ENCODE measurements at places on chromosomes 1 and 21.

DNA sequence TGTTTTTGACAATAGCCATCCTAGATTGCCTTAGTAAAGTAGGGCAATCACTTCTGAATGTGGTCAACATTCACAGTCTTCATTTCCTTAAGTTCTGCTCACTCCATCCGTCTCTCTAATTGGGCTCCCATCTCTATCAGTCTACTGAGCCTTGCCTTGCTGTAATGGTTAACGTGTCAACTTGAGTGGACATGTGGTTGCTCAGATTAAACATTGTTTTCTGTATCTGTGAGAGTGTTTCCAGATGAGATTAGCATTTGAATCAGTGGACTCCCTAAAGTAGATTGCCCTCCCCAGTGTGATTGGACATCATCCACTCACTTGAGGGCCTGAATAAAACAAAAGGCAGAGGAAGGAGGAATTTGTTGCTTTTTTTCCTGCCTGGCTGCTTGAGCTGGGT lies 26.4 kb downstream of the C1orf216 start:
- no peak for DNase-seq

DNA sequence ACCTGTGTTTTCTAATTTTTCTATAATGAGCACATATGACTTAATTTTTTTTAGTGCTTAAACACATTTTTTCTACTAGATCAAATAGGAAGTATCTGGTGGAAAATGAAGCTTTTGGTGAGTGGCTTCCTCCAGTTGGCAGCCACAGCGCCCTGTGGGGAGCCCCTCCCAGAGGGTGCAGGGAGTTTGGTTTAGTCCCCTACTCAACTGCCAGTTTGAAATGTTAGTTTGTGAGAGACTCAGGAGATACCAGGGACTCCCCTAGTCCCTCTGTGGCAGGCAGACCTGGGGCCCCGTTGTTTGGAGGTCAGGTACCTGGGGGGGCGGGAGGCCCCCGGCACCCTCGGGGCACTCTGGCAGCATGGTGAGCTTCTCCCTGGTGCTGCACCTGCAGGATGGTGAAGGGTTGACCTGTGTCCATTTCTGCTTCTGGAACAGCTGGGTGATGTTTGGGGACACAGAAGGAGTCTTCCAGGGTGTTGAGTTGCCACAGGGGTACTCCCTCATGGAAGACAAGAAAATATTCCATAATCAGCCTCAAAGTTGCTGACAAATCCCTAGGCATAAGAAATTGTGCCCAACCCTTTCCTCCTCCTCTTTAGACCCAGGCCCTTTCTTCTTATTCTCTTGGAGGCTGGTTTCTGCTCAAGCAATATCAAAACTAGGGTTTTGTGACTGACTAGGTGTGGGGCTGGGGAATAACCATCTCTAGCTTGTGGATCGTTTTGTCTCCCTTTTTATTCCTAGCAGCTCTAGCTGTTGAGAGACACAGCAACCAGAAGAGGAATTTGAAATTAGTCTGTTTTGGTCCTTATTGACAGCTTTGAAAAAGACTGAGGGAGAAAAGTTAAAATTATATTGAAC lies 91.6 kb downstream of the ABCA4 start:
- no peak for DNase-seq

DNA sequence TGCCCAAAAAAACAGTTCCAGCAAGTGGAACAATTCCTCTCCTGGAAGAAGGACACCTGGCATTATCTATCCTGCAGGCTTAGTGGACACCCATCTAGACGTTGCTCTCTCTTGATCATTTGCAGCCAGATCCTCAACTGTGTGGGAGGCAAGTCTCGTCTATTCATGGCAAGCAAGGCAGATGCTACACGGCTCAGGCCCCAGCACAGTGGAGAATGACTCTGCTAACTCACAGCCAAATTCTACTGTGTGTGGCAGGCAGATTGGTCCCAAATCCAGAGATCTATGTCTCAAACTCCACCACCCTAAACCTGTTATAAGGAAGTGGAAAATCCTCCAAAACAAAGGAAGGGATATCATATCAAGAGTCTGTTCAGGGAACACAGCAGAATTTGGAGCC lies 7.0 kb downstream of the TNNT2 start:
- DNase-seq = no peak

GRCh38 chr1:200958597-200958996 lies 63.9 kb downstream of the INAVA start:
- DNase-seq = no peak

DNA sequence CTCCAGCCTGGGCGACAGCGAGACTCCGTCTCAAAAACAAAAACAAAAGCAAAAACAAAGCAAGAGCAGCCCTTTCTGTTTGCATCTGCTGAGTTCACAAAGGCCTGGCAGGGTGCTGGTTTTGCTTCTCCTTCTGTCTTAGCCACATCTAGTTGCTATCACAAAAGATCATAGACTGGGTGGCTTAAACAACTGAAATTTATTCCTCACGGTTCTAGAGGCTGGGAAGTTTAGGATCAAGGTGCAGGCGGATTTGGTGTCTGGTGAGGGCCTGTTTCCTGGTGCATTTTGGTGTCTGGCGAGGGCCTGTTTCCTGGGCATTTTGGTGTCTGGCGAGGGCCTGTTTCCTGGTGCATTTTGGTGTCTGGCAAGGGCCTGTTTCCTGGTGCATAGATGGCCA lies 471.3 kb downstream of the CAMTA1 start:
- no peak for DNase-seq

DNA sequence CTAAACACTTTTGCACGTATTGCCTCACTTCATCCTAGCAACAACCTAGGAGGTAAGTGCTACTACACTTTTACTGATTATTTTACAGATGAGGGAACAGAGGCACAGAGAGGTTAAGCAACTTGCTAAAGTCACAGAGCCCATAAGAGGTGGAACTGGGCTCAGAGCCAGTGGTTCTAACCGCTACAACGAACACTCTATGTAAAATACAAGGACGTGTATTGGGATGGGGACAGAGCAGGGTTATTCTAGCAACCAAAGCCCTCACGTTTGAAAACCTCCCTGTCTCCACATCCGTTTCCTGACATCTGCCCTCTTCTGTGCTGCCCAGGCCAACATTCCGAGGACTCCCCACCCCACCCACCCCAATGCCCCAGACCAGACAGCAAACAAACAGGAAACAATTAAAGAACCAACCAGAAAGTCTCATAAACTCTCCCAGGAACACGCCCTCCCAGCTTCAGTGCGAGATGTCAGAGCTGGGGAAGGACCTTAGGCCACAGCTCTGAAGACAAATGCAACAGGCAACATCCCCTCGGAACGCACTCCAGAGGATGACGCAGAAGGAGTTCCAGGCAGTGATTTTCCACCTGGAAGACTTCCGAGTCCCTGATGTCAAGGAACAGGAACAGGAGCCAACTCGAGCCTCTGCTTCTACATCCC lies 41.1 kb downstream of the GLIS1 start:
- no peak for DNase-seq

DNA sequence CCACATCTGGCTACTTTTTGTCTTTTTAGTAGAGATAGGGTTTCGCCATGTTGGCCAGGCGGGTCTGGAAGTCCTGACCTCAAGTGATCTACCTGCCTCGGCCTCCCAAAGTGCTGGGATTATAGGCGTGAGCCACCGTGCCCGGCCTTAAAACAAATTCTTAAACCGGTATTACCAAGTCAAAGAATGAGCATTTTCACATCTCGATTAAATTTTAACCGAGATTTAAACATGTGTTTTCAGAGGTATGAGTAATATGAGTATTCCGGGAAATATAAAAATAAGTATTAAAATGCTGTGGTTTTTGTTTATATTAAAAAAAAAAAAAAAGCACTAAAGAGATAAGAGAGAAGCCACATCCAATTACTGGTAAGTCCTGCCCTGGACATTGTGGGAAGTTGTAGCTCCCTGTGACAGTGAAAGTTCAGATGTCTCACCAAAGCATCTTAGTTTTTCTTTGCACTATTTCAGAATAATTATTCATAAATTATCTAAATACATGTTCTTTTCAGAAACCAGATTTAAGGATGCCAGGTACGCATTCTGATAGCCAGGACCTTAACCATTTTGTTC lies 24.9 kb downstream of the ZNF281 start:
- no peak for DNase-seq

DNA sequence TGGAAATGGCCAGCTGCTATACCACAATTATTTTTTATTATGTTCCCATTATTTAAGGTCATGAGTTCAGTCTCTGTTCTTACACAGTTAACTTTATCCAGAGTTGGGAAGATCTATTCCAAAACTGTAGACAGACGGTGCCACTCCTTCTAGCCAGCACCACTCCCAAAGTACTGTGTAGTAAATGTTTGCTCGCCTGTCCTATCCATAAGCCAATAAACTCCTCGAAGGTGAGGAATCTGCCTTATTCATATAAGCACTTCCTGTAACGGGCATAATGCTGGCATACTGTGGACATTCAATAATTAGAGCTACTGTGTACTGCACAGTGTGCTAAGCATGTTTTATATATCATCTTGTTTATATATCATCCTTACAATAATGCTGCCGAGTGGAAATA lies 26.1 kb upstream of the STMN1 start:
- DNase-seq = no peak

- DNase-seq = no peak
Observed at GRCh38 chr1:147169171-147169570, 3.1 kb downstream of the PRKAB2 start.

DNA sequence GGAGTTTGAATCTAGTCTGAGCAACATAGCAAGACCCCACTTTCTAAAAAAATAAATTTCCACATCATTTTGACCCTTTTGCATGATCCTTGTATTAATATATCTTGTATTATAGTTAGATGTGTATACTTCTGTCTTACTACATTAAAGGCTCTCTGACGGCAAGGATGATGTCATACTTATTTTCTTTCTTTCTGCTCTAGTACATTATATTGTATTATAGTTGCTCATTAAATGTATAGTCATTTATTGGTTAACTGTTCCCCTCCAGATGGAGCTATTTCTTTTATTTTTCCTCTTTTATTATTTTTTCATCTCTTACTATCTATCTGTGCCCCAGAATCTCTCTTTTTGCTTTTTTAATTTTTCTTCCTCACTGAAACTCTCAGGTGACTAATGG lies 15.0 kb upstream of the OLFML2B start:
- DNase-seq = no peak

- DNase-seq = no peak
Observed at GRCh38 chr21:45382697-45382997, 22.3 kb upstream of the COL18A1 start.
